NCI-H1694 treated with DMSO at 0.1 percent for 48 hours (cell line): ENCODE measurements at places on chromosomes 5 and 9.

DNA sequence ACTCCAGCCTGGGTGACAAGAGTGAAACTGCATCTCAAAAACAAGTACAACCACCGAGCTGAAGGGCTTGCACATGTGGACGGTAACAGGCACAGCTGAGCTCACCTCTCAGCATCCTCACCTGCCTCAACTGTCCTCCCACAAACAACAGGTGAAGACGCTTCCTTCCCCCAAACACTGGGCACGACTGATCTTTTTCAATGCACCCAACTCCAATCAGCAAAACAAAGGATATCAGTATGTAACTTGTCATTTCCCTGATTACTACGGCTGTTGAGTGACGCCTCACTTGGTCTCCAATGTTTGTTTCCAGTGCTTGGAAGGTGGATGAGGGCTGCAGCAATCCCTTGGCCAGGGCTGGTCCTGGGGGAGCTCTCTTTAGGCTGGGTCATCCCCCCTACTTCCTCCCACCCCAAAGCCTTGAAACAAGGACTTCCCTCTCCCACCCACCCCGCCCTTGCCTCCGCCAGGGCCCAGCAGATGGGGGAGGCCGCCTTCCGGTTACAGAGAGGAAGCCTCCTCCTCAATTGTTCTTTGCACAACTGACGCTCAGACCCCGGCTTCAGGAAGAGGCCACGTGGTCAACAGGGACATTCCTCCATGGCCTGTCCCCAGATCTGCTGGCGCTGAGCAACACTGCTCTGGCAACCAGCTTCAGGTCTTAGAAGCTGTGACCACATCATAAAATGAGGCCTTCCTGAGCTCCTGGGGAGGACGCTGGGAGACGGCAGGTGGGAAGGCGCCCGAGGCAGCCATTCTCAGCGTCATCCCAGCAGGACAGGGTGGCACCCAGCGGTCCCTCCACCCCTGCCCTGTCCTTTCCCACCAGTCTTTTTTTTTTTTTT, 5.9 kb downstream of the FAM78A start:
- DNase-seq, result no peak

DNA sequence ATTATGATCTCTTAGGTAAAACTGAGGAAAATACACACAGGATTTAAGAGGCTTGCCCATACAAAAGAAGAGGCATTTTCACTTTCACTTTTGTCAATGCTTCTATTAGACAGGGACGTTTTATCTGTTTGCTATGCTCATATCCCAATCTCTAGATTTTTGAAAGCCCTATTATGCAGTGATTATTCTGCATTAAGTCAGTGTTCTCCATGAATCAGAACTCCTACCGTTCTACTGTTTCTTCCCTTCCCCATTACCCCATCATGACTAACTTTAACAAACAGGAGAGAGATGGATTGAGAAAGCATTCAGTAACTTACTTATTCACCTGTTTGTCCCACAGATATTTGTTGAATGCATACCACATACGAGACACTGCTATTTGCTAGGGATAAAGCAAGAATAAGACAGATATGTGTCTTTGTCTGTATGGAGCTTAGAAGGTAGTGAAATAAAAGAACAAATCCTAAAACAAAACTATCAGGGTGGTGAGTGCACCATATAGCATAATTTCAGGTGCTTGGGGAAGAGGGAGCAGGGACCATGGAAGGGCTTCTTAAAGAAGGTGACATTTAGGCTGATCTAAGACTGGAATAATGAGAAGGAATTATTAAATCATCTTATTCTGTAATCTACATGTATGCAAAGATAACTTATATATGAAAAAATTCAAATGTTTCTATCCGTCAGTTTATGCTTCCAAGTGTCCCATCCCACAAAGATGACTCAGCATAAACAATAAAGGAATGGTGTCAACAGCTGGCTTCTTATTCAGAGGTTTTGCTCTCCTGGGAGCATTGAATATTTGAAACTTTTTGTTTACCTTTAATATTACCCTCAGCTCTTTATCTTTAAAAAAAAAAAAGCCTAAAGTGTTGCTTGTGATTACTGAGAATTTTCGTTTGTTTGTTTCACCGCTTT, 328.1 kb downstream of the HINT1 start:
- DNase-seq, result no peak

DNA sequence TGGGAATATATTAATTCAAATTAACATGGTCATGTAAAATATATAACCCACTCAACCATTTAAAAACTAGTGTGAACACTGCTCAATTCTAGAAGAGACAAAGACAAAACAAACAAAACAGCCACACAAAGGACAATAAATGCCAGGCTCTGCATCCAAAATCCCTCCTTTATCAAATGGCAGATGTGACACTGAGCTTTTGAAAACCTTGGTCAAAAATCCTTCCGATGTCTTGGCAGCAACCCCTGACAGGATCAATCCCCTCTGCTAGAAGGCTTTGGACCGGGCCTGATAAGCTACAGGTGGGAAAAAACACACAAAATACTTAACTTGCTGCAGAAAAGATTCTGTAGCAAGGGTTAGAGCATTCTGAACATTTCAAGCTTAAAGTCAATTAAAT, 61.5 kb downstream of the ZFR start:
- no peak for DNase-seq

GRCh38 chr9:69678843-69679538, 6.8 kb upstream of the APBA1 start:
- DNase-seq, result no peak

DNA sequence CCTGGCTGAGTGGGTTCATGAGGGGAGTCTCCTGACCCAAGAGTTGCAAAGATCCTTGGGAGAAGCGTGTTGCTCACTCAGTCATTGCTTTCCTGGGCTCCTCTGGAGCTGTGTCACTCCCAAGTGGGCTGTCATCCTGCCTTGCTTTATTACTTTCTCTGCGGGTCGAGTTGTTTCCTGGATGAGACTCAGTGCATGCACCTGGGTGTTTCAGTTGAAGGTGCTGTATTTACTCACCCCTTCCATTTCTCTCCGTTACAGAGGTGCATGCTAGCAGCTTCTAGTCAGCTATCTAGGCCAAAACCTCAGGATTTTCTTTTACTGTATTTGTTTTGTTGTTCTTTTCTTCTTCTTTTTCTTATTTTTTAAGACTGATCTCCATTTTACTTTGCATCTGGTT, 785.5 kb upstream of the EDIL3 start:
- no peak for DNase-seq

DNA sequence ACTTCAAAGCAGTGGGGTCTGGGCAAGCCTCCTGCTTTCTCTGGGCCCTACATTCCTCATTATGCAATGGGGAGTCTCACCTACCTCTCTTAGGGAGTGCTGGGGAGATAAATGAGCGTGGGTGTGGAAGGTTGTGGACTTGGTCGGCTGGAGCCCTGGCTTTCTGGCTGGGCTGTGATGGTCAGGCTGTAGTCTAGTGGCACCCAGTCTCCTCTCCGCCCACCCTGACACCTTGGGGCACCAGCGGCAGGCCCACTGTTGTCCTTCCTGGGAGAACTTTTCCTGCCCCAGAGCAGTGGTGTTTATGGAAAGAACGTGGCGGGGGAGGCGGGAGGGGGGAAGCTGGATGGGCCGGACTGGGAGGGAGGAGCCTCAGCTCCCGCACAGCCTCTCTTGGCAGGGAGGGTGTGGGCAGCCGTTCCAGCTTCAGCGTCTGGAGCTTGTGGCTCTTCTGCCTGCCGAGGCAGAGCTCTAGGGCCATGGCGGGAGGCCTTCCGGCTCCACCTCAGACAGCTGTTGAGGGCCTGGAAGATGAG, 4.1 kb downstream of the PTGS1 start:
- DNase-seq, result no peak

DNA sequence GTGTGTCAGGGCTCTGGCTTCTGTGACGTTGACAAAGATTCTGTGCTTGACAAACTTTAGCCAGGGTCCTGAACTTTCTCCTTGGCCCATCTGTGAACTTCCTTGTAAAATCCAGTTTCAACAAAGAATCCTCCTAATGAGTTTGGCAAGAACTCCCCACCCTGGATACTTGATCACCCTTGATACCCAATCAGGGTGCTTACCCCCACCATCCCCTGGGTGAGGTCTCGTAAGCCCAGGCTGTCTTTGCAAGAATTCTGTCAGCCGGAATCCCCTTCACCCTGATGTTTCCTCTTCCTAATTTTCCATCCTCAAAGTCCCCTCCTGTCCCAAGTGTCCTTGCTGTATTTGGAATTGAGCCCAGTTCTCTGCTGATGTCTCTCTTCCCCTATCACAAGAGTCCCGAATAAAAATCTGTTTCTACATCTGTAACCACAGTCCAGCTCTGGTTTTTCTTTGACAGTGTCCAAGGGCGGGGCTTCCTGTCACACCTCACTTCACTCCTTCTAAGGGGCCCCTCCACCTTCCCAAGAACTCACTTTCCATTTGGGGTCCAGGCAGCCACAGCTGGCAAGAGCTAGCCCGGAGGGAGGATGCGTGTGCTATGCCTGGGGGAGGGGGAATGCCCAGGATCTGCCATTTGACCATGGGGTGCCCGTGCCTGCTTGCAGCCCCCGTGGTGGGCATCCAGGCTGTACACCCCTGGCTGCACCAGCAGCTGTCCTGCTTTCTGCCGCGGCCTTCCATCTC, 2.7 kb upstream of the CARD19 start:
- DNase-seq, result no peak

GRCh38 chr9:109875495-109876129, 95.6 kb downstream of the PALM2AKAP2 start:
- no peak for DNase-seq

DNA sequence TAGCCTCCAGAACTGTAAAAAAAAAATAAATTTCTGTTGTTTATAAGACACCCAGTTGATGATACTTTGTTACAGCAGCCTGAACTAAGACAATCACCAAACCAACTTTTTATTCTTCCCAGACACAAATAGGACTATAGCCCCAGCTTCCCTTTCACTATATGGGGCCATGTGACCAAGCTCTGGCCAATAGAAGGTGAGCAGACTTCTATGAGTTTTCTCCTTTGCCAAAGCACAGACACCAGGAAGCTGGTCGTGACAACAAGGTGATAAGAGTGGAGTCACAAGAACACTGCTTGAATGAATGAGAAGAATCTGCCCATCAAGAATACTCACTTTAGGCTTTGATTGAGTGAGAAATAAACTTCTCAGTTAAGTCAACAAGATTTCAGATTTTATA, 217.7 kb downstream of the DEPDC1B start:
- DNase-seq, result no peak

DNA sequence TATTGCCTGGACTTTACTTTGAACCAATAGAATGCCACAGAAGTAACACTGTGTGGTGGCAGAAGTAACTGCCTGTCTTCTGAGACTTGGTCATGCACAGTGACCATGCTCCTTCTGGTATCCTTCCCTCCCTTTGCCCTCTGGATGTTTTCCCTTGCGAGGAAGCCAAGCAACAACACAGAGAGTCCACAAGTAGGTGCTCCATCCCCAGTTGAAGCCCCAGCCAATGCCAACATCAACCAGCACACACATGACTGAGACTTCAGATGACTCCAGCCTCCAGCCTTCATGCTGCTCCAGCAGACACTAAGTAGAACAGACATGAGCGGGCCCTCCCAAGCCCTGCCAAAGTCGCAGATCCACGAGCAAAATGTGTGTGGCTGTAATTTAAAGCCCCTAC, 129.6 kb downstream of the EPB41L4A start:
- DNase-seq, result no peak

DNA sequence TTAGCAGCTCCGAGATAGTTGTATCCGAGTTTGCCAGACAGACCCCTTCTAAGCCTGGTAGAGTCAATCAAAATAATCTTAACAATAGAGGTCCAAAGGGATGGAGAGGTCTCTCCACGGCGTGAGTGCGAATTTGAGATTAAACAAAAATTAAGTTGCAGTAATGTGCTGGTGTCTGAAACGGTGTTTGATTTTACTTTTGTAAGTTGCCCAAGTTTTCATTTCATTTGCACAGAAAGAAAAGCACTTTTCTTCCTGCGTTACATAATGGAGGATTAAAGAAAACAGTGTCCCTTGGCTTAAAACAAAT, 1.2 kb downstream of the IRX1 start:
- DNase-seq, result no peak

GRCh38 chr5:94389515-94389899, 228.9 kb downstream of the KIAA0825 start:
- DNase-seq, result no peak

DNA sequence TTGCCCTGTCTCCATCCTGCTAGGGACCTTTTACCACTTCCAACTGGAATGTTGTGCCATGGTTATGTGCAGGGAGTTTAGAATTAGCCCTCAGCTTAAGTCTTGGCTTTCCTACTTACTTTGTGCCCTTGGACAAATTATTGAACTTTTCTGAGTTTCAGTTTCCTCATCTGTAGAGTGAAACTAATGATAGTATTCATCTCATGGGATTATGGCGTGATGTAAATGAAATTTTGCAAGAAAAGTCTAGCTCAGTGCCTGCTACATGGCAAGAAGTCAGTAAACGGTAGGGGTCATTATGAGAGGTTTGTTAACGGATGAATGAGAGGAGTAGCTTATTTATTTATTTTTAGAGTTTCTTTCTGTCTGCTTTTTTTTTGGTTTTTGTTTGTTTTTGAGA, 1.8 kb downstream of the MVB12B start:
- DNase-seq, result no peak

DNA sequence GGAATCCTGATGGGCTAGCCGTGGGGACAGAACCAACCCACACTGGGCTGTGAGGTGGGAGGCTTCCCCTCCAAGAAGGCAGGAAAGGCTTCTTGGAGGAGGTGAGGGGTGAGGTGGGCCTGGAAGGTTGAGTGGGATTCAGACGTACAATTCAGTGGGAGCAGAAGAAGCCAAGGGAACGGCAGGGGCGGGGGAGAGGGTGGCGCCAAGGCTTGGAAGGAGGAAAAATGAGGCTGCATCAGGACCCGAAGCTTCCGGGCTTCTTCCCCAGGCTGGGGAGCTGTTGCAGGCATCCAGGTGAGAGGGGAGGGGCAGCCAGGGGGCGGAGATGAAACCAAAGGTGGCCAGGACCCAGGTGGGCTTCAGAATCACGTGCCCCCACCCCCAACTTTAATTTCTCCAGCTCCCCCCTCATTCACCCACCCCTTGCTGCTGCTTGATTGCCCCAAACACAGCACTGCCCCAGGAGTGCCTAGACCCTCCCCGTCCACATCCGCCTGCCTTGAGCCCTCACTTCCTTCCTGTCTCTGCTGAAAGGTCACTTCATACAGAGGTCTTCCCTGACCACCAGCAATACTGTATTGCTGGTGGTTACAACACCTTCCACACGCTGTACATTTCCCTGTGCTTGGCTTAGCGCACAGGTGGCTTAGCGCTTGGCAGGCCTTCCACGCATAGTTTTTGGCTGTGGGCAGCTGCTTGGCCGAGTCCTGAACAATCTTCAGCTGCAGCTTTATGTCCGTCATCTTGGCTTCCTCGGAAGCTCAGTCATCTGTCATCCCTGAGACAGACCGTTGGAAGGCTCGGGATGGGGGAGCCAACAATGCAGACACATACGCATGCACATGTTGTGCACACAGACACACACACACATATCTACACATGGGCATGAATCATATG, 193.5 kb downstream of the RGS3 start:
- no peak for DNase-seq

DNA sequence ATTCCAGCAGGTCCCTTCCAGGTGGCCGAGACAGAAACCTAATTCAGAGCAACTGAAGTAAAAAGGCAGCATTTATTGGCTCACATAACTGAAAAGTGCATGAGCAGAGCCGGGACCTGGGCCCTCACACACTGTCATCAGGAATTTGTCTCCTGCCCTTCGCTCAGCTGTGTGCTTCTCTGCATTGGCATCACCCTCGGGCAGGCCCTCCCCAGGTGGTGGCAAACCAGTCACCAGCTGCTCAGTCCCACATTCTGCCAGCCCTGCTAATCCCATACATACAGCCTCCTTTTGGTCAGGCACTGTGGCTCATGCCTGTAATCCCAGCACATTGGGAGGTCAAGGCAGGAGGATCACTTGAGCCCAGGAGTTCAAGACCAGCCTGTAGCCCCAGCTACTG, 11.5 kb upstream of the CPLX2 start:
- DNase-seq, result peak; percentile 14

- DNase-seq, result no peak
These were observed 107.6 kb downstream of the SYK start for GRCh38 chr9:90909225-90909624.
